ENCODE measurements at places on chromosomes 2 and 18. TPM values are rescaled to one million over a fixed set of nuclear protein-coding genes. Genes with fewer than 3 reads are reported as not detected.

The RNF125 gene
- 1.5 TPM for total RNA-seq

The LOXHD1 gene
- total RNA-seq = not detected

The CIAO1 gene
- 78.2 TPM for total RNA-seq

The IL18RAP gene
- not detected for total RNA-seq

The IL1F10 gene
- 0.08 TPM for total RNA-seq

The AMER3 gene
- total RNA-seq = not detected

The ERMN gene
- not detected for total RNA-seq

The G6PC2 gene
- not detected for total RNA-seq
